ENCODE measurements at places on chromosomes 1 and 21.
A peak's percentile ranks its signal among the peaks of the same experiment; 100 is the strongest.

DNA sequence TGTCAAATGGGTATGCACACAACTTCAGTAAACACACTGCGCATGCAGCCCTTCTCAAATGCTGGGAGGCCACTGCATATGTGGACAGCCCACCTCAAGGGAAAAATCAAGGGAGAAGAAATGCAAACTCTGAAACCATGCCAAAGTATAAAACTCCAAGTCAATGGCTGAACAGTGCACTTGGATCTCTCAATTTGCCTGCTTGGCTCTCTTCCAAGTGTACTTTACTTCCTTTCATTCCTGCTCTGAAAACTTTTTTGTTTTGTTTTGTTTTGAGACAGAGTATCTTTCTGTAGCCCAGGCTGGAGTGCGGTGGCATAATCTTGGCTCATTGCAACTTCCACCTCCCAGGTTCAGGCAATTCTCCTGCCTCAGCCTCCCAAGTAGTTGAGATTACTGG lies 18.8 kb upstream of the COP1 start:
- no peak for DNase-seq

- no peak for DNase-seq
Measured at GRCh38 chr1:199815947-199816346, 211.6 kb upstream of the NR5A2 start.

GRCh38 chr21:32483293-32483595 lies 70.7 kb downstream of the EVA1C start:
- no peak for DNase-seq

- DNase-seq: no peak
Measured at GRCh38 chr1:168135116-168135920, 1.4 kb downstream of the GPR161 start.

GRCh38 chr1:241090798-241091197 lies 266.2 kb downstream of the RGS7 start:
- DNase-seq: no peak

DNA sequence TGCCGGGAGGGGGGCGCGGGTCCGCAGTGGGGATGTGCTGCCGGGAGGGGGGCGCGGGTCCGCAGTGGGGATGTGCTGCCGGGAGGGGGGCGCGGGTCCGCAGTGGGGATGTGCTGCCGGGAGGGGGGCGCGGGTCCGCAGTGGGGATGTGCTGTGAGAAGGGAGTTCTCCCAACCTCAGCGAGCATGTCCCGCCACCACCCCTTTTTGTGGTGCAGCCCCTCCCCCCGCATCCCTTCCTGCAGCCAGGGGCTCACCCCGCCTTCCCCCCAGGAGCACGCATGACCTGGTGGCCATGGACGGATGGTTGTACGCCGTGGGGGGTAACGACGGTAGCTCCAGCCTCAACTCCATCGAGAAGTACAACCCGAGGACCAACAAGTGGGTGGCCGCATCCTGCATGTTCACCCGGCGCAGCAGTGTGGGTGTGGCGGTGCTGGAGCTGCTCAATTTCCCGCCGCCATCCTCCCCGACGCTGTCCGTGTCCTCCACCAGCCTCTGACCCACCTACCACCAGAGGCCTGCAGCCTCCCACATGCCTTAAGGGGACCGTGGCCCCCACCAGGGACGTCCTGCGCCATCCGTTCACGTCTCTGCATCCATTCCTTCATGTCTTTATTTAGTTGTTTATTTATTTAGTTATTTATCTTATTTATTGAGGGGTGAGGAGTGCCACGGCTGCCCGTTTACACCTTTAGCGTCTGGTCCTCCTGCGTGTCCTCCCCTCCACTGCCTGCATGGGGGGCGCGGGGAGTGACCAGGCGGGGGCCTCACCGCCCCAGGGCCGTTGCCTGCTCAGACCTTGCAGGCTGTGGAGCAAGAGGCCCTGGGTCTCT lies 1.4 kb upstream of the PLEKHN1 start:
- DNase-seq: no peak

DNA sequence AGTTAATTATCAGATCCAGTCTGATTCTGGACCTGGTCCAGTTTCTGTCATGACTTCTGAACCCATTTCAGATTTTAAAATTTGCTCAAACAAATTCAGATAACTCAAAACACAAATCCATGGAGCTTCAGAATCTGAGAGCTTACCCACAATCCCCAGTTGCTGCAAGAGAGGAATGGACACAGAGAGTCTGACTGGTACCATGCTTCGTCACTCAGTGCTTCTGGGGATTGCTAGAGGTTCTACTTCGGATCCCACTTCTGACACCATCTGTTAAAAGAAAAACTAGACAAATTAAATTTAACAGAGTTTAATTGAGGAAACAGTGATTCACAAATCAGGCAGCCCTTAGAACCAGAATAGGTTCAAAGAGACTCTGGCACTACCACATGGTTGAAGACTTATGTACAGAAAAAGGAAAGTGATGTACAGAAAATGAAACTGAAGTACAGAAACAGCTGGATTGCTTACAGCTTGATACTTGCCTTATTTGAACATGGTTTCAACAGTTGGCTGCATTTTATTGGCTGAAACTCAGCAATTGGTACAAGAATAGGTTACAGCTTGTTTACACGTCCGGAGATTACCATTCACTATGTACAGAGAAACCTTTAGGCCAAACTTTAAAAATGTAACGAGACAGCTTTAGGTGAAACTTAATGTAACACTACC lies 60.7 kb upstream of the TEKT2 start:
- DNase-seq: no peak

GRCh38 chr21:44603109-44603875 lies 2.9 kb downstream of the KRTAP10-7 start:
- DNase-seq: no peak

DNA sequence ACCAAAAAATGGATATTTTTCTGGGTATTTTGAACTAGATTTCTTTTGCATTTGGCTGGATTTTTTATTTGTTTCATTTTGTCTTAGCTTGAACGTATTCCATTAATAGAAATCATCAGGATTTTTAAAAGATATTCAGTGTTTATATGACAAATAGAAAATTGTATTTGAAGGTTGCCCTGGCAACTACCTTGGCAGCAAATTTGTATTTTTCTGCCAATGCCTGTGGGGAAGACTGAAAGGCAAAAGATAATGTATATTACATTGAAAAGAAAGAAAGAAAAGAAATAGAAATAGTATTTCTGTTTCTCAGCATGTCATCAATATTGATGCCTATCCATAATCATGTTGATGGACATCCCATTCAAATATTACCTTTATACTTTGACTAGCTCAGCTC lies 16.8 kb downstream of the VCAM1 start:
- DNase-seq: no peak

- DNase-seq: no peak
Measured at GRCh38 chr1:173095632-173096031, 44.9 kb upstream of the TNFSF18 start.

- DNase-seq: no peak
Measured at GRCh38 chr1:175277783-175278733, 85.5 kb upstream of the KIAA0040 start.

DNA sequence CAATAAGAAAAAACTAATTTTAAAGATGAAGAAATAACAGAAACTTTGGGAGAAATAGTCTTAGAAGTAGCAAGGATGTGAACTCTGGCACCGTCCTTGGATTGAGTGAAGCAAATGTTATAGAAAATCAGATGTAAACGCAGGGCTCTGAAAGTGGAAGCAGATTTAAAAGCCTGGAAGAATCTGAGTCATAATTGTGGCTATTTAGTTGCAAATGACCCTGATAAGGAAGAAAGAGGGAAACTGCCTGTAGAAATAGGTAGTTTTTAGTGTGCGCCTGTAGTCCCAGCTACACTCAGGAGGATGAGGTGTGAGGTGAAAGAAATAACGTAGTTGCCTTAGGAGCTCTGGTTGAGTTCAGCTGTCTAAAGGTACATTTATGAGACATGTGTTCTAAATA lies 101.0 kb downstream of the NGF start:
- DNase-seq: no peak

DNA sequence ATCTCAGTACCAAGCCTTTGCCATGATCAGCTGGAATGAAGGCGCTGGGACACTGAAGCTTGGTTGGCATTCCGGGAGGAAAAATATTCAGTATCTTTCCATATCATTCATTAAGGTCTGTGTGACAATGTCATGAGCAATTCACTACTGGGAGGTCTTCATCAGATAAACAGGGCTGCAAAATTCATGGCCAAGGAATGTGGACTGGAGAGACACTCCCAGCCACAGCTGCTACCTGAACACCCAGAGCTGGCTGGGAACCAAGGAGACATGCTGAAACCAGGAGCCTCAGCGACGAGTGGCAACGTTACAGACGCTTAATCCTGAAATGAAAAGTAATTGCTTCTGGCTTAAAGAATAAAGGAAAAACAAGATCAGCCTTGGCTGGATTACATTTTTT lies 30.6 kb upstream of the DDAH1 start:
- no peak for DNase-seq

- no peak for DNase-seq
Measured at GRCh38 chr1:83639785-83640184, 359.1 kb downstream of the TTLL7 start.

GRCh38 chr21:34892209-34892608 lies 156.9 kb downstream of the RUNX1 start:
- DNase-seq: no peak

GRCh38 chr1:234143681-234144080 lies 229.6 kb upstream of the COA6 start:
- DNase-seq: no peak

DNA sequence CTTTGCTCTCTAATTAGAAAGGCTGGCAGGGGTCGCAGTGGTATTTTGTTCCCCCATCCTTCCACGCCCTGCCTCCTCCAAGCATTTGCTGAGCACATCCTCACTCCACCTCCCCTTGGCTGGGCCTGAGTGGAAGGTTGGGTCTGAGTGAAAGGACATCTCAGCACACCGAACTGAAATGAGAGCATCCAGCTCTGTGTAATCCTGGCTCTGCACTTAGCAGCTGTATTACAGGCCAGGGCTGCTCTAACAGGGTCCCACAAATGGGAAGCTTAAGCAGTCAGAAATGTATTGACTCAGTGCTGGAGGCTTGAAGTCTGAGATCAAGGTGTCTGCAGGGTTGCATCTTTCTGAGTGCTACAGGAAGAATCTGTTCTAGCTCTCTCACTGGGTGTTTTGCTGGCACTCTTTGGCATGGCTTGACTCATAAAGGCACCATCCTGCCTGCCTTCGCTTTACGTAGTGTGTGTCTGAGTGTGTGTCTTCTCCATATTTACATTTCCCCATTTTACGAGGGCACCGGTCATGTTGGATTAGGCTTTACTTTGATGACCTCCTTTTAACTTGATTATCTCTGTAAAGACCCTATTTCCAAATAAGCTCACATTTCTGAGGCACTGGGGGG lies 48.5 kb upstream of the IGSF21 start:
- DNase-seq: no peak

GRCh38 chr21:37944496-37944895 lies 28.2 kb upstream of the KCNJ6 start:
- DNase-seq: no peak

GRCh38 chr1:192407206-192407605 lies 90.4 kb downstream of the RGS21 start:
- DNase-seq: no peak

- DNase-seq: peak; percentile 5
Measured at GRCh38 chr1:13781907-13782633, 82.1 kb downstream of the PRDM2 start.

DNA sequence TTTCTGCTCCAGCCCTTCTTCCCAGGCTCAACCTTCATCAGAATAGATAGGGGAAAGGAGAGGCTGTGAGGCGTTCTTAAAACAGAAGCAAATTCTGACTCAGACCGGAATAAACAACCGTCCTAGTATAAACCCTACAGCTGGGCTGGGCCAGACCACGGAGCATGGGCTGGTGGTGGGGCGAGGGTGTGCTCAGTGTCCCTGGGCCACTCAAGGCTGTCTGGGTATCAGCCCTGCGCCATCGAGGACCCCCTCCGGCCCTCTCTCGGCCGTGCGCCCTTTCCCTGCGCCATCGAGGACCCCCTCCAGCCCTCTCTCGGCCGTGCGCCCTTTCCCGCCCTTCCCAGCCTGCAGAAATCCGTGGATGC lies 36.0 kb downstream of the CAPN2 start:
- no peak for DNase-seq

All from brain pericyte (primary cell).